Upper lobe of right lung (tissue), 1 donor: ENCODE measurements at places on chromosomes 16 and 17. TPM values are rescaled to one million over a fixed set of nuclear protein-coding genes. Genes with fewer than 3 reads are reported as not detected.

Gene KRT9
- total RNA-seq: not detected

Gene OR4D1
- total RNA-seq: not detected

- H3K27ac ChIP-seq: peak overlapping the region; percentile 51
- peak overlapping the region; percentile 62 for H3K4me3 ChIP-seq
These were observed 140.5 kb downstream of the SEC14L1 start for GRCh38 chr17:77281122-77281903.

DNA sequence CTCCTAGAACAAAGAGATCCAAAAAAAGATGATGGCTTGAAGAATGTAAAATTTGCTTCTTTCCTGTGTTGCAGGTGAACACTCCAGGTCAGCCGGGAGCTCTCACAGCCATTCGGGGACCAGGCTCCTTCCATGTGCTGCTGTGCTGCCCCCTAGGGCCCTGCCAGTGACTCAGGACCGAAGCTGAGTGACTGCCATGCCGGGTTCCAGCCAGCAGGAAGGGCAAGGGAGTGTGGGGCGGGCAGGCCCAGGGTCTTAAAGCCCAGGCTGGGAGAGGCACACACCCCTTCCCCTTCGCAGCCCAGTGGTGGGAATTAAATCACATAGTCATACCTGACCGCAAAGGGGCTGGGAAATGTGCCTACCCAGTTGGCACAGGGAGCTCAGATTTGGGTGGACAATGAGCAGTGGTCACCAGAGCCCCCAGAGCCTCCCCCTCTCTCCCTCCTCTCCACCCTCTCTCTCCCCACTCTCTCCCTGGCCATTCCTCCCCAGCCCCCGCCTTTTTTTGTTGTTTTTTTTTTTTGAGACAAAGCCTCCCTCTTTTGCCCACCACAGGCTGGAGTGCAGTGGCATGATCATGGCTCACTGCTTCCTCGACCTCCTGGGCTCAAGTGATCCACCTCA lies 11.5 kb downstream of the EPOP start:
- no peaks in the 10 kb centered on the region for H3K27me3 ChIP-seq
- H3K27ac ChIP-seq: no peak overlapping the region
- peak; percentile 82 for DNase-seq
- no peaks in the 10 kb centered on the region for H3K36me3 ChIP-seq
- H3K4me3 ChIP-seq: no peak overlapping the region
- peaks cover 10% of the 10 kb centered on the region for H3K4me1 ChIP-seq
